Inflammatory macrophage treated with lipopolysaccharide for 4 hours (primary cell): ENCODE measurements at places on chromosomes 3 and 15.
A peak's percentile ranks its signal among the peaks of the same experiment; 100 is the strongest.

DNA sequence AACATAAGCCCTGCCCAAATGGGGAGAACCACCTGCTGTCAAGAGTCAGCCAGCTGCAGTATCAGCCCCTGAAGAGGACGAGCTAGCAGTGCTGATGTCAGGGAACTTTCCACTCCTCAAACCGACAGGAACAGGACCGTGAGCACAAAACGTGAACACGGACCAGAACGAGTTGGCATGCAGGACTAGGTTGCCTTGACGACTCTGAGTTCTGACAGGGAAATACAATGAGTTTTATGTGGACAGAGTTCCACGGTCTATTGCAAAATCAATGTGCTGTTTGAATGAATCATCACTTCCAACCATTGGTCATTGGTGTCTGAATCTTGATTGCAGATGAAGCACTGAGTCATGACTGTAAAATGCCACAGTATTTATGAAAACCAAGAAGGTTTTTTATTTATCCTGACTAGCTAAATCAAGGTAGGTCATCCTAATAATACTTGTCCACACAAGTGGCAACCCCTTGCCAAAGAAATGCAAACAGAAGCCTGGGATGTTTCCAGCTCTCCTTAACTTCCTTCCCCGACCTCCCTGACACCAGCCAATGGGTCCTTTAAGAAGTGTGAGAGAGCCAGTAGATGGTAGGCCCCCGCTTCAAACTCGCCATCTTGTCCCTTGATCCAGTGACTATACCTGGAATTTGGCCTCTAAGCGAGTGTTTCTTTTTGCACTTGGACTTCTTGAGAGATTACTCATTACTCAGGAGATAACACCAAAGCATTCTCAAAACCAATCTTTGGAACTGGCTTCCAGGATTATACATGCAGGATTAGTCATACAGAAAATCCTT, 119.6 kb downstream of the ASB7 start:
- DNase-seq: peak; percentile 93

- DNase-seq: no peak
Observed at GRCh38 chr15:58313810-58314592, 117.8 kb upstream of the LIPC start.

DNA sequence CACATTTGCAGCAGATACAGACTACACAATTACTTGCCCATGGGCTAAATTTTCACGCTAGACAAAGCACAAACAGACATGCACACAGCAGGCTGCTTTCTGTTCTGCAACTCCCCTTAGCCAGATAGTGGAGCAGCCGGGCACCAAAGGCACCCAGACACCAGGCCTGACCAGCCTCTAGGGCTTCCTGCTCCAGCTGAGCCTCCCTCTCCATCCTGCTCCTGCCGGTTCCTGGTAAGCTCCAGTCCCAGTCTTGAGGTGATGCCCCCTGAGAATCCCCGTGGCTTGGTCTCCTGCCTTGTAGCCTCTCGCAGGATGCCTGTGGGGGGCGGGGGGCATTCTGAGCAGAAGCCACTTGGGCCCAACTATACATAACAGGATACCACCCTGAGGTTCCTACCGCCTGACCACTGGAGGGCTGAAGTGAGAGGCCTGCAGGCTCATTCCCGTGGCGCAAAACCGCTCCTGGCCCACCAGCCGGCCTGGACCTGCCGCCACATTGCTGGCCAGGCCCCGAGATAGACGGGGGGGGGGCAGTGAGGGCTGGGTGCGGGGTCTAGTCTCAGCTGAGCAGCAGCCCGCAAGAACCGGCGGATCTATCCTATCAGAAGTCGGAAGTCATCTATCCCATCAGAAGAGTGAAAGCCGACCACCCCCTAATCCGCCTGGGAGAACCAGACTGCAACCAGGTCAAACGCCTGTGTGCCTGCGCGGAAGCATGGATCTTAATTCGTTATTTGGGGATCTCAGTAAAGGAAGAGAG, 3.9 kb downstream of the FOXL2 start:
- no peak for DNase-seq

DNA sequence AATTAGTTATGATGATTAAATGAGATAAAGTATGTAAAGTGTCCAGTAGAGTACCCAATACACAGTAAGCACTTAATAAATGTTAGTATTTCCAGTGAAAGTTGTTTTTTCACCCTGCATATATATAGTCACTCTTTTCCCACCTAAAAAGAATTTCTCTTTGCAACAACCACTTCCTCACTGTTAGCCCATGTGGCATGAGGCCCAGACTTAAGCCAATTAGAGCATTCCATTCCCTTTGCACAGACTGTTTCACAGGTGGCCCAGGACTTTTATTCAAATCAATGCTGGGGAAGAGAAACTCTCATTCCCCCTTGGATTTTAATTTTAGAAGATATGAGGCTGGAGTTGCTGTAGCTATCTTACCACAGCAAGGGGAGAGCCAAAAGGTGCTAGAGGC, 3.7 kb downstream of the IFT80 start:
- no peak for DNase-seq

DNA sequence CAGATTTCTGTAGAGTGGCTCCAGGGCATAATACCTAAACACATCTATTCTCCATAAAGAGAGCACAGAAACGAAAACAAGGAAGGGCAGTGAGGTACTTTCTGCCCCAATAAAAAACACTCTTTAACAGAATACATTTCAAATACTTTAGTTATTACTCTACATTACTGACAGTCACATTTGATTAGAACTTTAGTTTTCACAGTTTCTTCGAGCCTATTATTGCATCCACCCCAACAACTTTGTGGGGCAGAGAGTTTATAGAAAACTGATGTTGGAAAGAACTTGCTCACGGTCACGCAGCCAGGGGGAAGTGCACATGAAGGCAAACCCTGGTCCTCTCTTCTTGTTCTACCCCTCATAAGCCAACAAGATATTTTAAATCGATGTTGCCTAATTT, 9.0 kb downstream of the VPS39 start:
- DNase-seq: no peak

DNA sequence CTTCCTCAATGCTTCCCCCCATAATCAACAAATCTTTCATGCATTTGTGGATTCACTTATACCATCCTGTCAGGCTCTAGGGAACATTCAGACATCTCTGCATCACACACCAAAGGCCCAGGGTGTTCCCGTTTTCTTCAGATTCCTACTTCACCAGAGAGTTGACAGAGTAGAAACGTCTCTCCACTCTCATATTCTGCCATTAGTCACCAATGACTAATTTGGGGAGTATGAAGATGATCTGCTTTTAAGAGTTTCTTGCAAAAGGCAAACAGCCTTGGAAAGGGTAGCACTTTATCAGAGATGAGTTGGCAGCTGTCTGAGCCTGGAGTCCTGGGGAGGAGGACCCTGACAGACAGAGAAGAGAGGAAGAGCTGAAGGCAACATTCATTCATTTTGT, 55.8 kb upstream of the DGKG start:
- DNase-seq: no peak
